ENCODE measurements at places on chromosomes 5 and 9.

- no peak for DNase-seq
Measured at GRCh38 chr9:23172206-23172605, 653.8 kb downstream of the ELAVL2 start.

DNA sequence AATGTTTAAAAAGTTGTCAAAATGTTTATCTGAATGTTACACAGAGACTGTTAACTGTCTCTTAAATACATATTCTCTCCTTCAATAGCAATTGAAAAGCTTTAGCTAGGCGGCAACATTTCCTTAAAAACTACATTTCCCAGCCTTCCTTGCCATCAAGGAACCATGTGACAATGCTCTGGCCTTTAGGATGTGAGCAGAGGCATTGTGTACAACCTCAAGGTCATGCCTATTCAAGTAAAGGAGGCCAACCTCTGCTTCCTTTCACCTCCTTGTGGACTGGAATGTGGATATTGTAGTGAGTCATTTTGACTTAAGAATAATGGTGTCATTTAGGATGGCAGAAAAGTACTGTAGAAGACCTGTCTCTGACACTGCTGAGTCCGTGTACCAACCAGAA lies 23.7 kb upstream of the MROH2B start:
- DNase-seq, result no peak

- DNase-seq, result no peak
Measured at GRCh38 chr9:94725293-94725692, 1.2 kb upstream of the AOPEP start.

DNA sequence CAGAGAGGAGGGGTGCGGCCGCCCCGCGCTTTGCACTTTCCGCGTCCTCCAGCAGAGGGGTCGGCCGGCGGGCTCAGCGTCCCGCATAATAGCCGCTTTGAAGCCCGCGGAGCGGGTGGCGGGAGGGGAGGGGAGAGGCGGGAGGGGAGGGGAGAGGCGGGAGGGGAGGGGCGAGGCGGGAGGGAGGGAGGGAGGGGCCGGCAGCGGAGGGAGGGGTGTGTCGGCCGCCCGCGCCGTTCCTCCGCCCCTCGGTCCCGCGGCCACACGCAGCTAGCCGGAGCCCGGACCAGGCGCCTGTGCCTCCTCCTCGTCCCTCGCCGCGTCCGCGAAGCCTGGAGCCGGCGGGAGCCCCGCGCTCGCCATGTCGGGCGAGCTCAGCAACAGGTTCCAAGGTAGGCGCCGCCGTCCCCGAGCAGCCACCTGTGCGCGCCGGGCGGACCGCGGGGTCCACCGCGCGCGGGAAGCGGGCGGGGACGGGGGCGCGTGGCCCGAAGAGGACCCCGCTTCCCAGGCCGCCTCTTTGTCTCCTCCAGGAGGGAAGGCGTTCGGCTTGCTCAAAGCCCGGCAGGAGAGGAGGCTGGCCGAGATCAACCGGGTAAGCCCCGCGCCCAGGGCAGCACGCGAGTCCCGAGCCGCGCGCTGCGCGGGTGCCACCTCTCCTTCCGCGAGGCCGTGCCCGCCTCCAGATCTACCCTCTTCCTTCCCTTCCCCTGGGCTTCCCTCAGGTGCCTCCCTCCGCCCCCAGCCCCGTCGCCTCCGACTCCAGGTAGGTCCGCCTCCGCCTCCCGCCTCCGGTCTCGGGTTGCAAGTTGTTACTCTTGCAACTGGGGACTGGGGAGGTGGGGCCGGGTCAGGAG lies at the start of gene AIF1L:
Gene AIF1L, plus strand, starts transcription at position 263 of the 857 bp plus-strand sequence. Its CDS starts 99 bp downstream, at position 362.
- DNase-seq, result peak; percentile 79

- DNase-seq, result no peak
Measured at GRCh38 chr5:164593982-164594381, 1088.6 kb downstream of the MAT2B start.

GRCh38 chr5:80915716-80916115 lies 44.4 kb upstream of the RASGRF2 start:
- no peak for DNase-seq

GRCh38 chr5:164958688-164959087 lies 1453.3 kb downstream of the MAT2B start:
- no peak for DNase-seq

- no peak for DNase-seq
Measured at GRCh38 chr5:165459232-165459631, 1953.8 kb downstream of the MAT2B start.

GRCh38 chr5:167205881-167206280 lies 1085.6 kb upstream of the WWC1 start:
- DNase-seq, result no peak

- DNase-seq, result no peak
Measured at GRCh38 chr9:85212209-85212608, 529.5 kb downstream of the AGTPBP1 start.

GRCh38 chr9:118609355-118610044 lies 759.7 kb downstream of the BRINP1 start:
- no peak for DNase-seq

GRCh38 chr9:110933350-110934001 lies 104.8 kb downstream of the LPAR1 start:
- DNase-seq, result no peak

DNA sequence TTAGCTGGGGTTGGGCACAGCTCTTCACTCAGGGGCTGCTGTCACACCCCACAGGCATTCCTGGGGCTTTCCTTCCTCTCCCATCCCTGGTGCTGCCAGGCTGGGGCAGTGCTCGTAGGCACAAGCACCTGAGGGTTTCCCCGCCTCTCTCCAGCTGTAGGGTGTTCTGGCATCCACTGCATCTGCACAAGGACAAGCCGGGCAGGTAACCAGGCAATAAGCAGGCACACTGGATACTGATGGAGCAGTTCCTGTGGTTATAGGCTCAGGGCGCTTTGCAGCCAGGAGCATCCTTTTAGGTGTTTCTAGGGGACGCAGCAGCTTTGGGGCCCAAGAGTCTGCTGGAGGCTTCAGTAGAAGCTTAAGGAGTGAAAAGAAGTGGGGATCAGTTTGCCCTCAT lies 56.8 kb downstream of the ARHGEF37 start:
- no peak for DNase-seq

GRCh38 chr5:123671042-123671441 lies 159.1 kb downstream of the CSNK1G3 start:
- DNase-seq, result peak; percentile 43

DNA sequence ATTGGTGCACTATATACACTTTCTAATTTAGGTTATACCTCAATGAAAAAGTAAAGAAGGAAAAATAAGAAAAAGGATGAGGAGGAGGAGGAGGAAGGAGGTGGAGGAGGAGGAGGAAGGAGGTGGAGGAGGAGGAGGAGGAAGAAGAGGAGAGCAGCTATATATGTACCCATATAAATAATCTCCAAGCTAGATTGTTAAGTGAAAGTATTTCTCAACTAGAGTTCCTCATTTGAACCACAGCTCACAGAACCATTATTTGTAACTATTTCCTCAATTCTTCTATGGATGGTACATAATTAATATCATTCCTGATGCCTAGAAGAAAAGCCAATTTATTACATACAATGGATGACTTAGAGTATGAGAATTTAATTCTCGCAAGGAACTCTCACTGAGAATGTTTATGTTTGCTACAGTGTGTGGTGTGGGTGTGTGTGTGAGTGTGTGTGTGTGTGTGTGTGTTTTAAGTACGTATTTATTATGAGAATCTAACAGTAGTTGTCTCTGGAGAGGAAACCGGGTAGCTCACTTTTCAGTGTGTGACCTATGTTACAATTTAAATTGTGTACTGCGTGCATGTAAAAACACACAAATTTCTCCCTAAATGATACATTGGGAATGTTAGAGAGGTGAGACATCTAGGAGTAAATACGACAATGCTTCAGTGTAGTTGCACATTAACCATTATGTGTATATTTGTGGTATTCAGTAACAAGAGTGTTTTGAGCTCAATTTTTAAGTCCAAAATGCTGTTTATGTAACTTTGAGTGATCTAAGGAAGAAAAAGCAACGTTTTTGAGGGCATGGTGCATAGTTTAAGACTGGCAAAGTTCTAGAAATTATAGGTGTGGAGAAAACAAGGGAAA lies 20.2 kb upstream of the NREP start:
- no peak for DNase-seq

DNA sequence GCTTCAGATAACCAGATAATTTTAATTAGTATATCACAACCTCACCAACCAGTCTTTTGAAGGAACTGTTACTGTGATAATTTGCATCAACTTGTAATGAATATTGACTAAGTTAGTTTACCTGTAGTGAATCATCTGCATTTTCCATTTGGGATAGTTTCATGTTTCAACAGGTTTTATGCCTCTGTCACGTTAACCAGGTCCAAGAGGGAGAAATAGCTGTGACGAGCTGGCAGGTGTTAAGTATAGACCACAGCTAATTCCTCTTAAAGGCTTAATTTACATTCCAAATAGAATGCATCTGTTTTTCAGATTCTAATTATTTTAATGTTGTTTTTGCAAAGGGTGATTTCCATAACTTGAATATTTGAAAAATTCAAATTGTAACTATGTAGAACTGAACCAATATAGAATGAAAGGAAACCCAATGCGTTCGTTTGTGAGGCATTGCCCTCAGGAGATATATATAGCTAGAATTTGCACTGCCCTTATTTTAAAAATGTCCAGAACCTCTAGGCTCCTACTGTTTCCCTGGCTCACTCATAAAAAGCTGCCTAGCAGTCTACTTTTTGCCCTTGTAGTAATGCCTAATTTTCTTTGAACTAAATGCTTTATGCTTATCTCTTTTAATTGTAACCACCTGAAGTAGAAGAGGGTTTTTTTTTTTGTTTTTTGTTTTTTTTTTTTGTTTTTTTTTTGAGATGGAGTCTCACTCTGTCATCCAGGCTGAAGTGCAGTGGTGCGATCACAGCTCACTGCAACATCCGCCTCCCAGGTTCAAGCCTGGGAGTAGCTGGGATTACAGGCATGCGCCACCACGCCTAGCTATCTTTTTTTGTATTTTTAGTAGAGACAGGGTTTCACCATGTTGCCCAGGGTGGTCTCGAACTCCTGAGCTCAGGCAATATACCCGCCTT lies 270.5 kb downstream of the SMARCA2 start:
- DNase-seq, result no peak

- no peak for DNase-seq
Measured at GRCh38 chr5:88452820-88453219, 184.2 kb upstream of the TMEM161B start.

DNA sequence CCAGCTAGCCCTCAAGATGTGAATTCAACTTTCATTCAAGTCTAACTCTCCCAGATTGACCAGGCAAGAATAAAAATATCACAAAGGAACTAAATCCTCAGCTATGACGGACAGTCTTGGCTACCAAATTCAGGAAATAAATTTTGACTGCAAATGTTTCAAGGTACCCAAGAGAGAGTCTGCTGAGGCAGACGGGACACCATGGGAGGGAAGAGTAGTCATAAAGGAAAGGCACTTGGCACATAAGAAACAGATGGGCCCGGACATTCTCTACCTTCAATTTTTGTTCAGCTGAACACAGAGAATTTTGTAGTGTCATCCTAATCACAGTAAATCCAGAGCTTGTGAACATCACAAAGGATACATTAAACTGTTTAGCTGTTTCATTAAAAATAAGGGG lies 390.0 kb downstream of the DTWD2 start:
- DNase-seq, result no peak

- peak; percentile 34 for DNase-seq
Measured at GRCh38 chr5:375921-376798, 54.6 kb downstream of the AHRR start.

DNA sequence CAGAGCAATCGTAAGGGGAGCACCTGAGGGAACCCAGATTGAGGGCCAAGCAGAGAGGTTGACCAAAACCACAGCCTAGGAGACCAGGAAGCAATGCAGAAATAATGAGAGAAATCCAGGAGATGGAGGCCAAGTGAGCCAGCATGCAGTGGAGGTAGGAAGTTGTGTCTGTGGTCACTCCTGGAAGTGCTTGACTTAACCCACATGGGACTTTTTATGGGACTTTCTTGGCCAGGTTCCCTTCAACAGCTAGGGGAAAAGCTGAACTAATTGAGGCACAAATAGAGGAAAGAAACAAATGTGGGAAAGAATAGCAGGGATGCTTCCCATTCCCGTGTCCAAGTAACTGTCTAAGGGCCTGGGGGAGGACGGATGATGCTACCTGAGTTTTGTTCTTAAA lies 293.2 kb upstream of the CLINT1 start:
- DNase-seq, result no peak

- DNase-seq, result peak; percentile 64
Measured at GRCh38 chr9:20788526-20789451, 104.7 kb downstream of the FOCAD start.

DNA sequence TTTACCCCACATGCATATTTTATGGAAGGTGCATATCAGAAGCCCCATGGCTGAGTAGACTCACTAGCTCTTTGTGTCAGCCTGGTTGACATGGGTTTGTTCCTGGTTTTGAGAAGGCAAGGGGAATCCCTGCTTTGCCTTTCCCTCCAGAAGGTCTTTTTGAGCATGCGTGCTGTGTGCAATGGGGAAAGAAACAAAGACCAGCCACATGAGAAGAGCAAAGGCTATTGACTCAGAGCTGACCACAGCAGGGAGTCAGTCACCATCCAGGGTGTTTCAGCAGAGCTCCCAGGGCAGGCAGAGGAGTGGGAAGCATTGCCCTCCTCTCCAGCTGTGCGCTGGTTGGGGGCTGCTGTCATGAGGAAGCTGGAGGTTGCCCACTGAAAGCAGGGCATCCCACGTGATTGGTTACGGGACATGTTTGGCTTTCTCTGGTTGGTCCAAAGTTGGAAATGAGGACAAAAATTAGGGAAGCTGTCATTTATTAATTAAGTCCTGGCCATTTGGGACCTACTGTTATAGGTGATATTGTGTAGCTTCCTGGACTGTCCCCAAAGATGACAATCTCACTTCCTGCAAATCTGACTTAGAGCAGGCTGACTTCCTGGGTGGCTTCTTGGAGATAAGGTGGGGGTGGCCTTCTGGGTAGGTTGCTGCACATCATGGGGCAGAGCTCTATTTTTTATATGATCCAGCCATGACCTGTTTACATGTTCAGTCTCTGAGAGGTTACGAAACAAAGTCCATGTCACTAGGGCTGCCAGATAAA lies 48.9 kb upstream of the TDRD7 start:
- no peak for DNase-seq

DNA sequence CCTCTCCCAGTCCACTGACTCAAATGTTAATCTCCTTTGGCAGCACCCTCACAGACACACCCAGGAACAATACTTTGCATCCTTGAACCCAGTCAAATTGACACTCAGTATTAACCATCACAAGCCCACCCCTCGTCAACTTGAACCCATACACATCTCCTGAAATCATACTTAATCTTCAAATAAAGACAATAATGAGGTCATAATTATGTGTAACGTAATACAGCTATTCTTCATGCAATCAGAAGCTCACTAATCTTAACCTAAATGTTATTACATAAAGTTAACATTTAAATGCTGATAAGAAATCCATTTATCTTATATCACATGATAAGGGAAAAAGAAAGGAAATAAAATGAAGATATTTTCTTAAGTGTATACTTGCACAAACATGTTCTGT lies 65.2 kb downstream of the PPIC start:
- no peak for DNase-seq

- DNase-seq, result no peak
Measured at GRCh38 chr9:124284237-124284831, 26.6 kb downstream of the NEK6 start.

GRCh38 chr9:106653213-106653612 lies 209.8 kb upstream of the ZNF462 start:
- no peak for DNase-seq

Data from D341Med (cell line).